ENCODE measurements at places on chromosomes 16 and 17.

DNA sequence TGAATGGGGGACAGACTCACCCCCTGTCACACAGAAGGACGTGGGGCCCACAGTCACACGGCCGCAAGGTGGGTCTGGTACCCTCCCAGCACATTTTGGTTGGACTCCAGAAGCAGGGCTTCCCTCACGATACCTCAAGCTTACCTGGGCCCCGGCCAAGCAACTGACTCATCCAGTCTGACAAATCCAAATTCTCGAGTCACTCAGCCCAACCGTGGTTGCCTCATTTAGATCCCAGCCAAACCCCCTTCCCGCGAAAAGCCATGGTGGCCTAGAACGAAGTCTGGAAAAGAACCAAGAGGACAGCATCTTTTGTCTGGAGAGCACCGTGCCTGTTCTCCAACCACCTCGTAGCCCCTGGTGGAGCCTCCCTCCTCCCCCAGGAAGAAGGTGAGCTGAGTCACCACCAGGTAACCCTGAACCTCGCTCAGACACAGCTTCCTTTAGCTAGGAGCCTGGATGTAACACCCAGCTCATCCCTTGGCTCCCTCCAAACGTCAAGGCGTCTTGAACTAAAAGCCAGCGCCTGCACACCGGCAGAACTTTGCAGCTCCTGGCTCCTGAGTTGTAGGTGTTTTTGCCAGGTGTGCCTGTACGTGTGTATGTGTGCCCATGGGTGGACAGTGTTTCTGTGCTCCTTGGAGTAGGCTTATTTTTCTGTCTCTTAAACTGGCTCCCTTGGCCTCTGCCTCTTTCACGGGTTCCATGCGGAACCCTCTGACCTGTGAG lies 78.9 kb downstream of the CMIP start:
- DNase-seq, result no peak

GRCh38 chr17:70366386-70366785 lies 197.1 kb downstream of the KCNJ2 start:
- DNase-seq, result no peak

DNA sequence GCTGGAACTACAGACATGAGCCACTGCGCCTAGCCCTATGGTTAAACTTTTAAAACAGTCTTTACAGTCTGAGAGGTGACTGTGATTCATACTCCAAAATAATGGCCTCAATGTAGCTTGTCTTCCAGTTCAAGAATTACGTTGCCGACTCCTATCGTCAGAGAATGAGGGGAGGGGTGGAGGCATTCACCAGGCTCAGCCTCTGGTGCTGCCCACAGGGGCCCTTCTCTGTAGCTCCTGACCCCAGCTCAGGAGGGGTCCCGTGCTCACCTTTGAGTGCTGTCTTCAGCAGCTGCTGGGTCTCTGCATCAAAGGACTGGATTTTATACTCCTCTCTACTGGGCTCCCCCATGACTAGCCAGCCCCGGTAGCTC lies 1.2 kb downstream of the MIF4GD start:
- no peak for DNase-seq

DNA sequence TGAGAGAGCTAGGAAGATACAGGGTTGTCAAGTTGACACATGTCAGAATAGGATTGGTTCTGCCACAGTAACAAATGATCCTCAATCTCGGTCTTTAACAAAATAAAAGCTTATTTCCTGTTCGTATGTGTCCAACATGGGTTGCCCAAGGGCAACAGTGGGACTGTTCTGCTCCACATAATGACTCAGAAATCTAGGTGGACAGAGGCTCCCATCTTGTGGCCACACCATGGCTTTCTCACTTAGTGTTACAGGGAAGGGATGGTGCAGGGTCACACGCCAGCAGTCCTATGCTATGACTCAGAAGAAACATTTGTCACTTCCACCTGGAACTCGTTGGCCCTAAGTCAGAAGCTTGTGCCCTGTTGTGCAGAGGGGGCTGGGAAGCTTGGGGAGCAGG lies 364.9 kb downstream of the SNX29 start:
- DNase-seq, result no peak

DNA sequence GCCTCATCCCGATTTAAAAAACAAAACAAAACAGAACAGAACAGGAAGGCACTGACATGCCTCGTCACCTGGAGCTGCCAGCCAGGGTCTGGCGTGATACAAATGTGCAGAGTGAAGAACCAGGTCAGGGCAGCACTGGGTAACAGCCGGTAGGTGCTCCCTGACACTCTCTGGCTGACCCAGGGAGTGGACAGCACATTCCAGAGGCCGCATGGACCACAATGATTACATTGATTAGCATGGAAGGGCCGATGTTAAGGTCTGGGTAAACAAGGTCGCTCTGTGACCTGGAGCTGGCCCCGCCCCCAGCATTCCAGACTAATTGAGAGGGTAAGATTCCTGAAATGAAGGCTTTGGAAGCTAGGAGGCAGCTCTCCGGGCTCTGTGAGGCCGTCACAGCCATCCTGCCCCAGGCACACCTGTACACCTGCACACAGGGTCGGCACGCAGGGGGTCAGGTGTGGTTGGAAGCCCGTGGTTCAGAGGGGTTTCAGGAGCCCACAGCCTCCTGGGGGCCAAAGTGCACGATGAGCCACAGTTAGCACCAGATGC lies 21.4 kb downstream of the PIEZO1 start:
- DNase-seq, result no peak

- no peak for DNase-seq
Observed at GRCh38 chr17:17406225-17406624, 70.6 kb upstream of the MED9 start.

- no peak for DNase-seq
Observed at GRCh38 chr16:72171236-72171635, 719 bp downstream of the PMFBP1 start.

DNA sequence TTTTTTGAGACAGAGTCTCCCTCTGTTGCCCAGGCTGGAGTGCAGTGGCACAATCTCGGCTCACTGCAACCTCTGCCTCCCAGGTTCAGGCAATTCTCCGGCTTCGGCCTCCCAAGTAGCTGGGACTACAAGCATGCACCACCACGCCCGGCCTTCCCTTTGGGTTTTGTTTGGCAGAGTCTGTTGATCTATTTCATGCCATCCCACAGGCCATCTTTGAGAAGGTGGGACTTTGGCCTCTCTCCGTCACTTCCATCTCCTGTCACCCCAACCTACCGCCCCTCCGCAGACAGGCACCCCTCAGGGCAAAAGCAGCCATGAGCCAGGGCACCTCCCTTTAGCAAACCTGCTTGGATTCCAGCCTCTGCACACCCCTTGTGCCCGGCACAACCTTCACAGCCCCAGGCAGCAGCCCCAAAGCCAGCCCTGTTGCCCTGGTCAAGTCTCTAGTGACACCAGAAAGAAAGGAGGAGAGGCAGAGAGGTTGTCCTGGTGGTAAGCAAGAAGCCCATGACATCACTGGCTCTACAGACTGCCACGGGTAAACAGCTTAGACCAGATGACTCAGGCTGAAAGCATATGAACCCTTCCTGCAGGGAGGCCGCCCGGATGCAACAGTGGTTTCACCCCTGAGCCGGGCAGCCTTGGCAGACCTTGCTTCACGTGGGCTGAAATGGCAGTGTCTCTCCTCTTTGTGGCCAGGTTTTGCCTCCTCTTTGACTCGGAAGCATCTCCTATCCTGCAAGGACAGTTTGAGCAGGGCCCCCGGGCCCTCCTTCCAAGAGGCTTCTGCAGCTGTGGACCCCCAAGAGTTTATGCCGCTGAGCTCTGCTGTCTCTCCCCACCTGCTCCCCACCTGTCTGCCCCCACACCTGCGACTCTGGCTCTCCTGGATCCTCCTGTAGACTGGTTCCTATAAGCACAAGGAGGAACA lies 8.1 kb upstream of the TIMP2 start:
- no peak for DNase-seq

- DNase-seq, result no peak
Observed at GRCh38 chr17:79609049-79609589, 1.7 kb downstream of the RBFOX3 start.

DNA sequence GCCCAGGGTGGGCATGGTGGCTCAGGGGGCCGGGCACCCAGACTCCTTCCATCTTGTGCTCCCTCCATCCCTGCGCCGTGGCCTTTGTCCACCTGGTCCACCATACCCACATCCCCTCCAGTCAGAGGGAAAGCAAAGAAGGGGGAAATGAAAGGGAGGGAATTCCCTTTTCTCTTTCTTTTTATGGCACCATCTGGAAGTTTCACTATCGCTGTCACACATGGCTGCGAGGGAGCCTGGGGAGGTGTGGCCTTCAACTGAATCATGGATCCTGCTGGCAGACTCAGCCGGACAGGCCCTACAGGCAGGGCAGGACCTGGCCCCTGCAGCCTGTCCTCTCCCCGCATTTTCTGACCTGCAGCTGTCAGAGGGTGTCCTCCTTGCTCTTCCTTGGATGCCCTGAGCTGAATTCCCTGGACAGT lies 6.2 kb downstream of the SLC12A3 start:
- no peak for DNase-seq

- DNase-seq, result no peak
Observed at GRCh38 chr17:45784741-45785479, 790 bp downstream of the CRHR1 start.

DNA sequence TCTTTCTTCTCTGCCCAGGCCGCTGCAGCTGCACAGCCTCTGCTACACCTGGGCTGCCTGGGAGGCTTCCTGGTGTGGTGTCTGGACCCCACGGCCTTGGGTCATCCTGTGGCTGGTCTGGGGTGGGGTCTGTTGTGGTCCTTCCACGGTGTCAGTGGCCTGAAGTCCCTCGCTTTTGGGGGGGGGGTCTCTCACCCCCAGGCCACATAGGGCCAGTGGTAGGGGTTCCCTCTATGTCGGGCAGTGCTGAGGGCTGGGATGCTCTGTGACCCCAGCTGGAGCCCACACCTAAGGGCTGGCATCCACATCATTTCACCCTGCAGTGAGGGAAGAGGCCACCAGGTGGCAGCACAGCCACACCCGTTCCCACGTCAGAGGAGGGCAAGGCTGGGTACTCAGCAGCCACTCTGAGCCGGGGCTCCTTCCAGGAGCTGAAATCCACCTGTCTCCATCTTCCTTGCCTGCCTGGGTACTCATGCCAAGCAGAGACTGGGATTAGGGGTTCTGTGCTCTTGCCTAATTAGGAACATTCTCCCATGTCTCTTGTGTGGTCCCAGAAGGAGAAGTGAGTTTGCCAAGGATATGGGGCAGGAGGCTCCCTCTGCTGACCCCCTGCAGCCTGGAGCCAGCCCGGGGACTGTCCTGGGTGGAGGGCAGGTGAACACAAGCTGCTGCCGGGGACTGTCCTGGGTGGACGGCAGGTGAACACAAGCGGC lies 13.0 kb downstream of the ENGASE start:
- DNase-seq, result peak; percentile 64

DNA sequence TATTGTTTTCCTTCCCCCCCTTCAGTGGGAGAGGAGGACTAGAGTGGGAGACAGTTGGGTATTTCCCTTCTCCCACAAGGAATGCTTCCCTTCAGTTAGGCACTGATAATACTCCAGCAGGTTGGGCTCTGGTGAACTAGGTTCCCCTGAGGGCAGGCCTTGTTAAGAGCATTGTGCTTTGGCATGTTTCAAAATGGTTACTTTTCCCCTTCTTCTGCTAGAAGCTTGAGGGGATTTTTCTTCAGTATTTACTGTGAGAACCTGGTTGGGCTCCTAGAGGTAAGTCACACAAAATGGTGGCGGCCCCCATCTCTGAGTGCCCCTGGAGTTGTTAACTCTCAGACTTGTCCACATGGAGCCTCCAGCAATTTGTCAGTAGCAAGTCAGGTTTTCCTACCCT lies 156.2 kb downstream of the CYB561 start:
- no peak for DNase-seq

DNA sequence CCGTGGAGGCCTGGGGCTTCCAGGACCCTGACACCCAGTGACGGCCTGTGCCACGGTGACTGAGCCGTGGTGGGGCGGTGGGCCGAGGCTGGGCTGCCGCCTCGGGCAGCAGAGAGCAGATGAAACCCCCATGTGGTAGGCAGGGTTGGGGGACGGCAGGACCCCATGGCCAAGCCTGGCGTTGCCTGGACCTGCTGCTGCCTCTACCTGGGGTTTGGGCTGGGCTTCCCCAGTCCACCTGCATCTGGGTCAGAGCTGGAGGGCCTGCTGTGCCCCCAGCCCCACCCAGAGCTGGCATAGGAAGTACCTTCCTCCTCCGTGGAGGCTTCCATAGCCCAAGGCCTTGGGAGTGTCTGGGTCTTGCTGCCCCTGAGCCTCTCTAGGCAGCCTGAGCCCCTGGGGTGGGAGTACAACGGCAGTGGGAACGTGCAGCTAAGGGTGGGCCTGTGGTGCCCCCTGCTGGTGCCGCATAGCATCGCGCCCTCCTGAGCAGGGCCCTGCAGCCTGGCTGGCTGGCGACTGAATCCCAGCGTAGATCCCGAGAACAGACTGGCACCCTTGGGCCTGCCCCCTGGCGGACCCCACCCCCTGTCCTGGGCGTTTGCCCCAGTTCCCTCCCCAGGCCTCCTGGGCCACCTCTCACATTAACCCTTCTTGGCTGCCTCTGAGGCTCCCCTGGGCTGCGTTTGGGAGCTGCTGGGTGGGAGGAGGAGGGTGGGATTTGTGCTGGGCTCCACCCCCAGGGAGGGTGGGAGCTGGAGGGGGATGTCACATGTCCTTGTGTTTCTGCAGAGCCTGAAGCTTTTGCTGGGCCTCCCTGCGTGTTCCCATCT lies 12.6 kb upstream of the ATP6V0C start:
- peak; percentile 38 for DNase-seq

- DNase-seq, result no peak
Observed at GRCh38 chr16:48459167-48459566, 74.0 kb upstream of the SIAH1 start.

DNA sequence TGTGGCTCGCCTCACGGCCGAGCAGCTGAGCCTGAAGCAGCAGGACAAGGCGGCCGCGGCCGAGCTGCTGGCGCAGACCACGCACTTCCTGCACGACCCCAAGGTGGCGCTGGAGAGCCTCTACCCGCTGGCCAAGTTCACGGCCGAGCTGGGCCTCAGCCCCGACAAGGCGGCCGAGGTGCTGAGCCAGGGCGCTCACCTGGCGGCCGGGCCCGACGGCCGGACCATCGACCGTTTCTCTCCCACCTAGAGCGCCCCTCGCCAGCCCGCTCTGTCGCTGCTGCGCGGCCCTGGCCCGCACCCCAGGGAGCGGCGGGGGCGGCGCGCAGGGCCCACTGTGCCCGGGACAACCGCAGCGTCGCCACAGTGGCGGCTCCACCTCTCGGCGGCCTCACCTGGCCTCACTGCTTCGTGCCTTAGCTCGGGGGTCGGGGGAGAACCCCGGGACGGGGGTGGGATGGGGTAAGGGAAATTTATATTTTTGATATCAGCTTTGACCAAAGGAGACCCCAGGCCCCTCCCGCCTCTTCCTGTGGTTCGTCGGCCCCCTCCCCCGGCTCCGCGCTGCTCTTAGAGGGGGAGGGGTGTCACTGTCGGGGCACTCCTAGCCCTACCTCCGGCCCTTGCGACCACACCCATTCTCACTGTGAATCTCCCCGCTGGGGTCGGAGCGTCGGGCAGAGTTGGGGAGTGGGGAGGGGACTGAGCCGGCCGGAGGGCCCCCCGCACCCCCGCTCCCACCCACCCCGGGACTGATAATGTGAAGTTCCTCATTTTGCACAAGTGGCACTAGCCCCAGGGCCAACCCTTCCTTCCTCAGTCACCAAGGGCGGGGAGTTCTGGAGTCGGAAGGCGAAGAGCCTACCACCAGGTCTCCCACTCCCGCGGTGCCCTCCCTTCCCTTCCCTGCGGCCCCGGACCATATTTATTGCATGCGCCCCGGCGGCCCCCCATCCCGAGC lies 4.0 kb downstream of the HIC1 start:
- peak; percentile 32 for DNase-seq
